RWPE1 (cell line): ENCODE measurements at places on chromosomes 6 and 20.

- DNase-seq, result no peak
Observed at GRCh38 chr20:62655282-62656196, 13.2 kb downstream of the SLCO4A1 start.

- DNase-seq, result peak; percentile 87
Observed at GRCh38 chr6:17865798-17866725, 121.4 kb downstream of the KIF13A start.

DNA sequence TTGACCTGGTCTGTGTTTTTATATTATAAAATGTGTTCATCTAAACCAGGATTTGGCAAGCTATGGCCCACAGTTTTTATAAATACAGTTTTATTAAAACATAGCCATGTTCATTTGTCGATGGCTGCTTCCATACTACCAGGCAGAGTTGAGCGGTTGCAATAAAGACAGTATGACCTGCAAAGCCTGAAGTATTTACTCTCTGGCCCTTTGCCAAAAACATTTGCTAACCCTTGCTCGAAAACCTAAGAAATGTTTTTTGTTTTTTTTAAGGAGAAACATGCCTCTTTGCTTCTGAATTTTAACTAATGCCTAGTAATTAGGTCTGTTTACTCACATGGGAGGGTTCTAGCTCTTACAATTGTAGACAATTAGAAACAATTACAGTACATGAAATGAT is 67.4 kb upstream of the SMIM28 start:
- no peak for DNase-seq

GRCh38 chr6:113558431-113558830 is 298.7 kb upstream of the MARCKS start:
- DNase-seq, result no peak

DNA sequence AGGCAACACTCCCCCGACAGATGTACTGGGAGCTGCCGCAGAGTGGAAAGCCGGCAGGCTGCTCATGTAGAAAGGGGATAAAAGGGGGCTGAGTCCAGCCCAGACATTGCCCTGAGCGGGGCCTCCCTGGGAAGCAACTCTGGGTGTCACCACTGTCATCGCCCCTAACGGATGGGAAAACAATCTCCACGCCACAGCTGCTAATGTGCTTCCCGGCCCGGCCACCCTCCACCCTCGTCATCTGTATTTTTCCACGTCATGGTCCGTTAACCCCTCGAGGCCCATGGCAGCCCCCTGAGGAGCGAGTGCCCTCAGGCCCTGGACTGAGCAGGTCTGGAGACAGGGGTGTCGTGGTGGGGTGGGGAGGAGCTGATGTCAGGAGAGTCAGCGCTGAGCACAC is 227.4 kb downstream of the DLL1 start:
- no peak for DNase-seq

DNA sequence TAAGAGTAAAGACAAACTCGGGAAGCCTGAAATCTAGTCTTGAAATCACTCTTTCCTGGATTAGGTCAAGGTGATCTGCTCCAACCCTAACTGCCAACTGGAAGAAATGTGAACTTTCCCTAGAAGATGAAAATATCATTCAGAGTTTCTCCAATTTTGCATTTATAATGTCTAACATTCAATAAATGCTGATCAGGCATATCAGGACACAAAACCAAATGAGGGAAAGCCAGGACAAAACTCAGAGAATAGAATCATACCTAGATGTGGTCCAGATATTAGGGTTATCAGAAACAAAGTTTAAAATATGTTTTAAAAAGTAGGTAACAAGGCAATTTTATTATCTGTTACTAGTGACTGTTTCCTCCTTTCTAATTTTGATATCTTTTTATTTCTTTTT is 335.5 kb upstream of the MAP3K7 start:
- no peak for DNase-seq

DNA sequence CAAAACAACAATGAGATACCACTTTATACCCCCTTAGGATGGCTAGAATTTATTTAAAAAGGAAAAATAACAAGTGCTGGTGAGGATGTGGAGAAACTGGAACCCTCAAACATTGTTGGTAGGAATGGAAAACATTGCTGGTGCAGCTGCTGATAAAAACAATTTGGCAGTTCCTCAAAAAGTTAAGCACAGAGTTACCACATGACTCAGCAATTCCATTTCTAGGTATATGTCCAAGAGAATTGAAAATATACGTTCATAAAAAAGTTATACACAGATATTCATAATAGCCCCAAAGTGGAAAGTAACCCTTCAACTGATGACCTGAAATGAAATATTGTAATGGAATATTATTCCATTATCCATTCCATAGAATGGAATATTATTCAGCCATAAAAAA is 55.0 kb downstream of the CD83 start:
- no peak for DNase-seq

DNA sequence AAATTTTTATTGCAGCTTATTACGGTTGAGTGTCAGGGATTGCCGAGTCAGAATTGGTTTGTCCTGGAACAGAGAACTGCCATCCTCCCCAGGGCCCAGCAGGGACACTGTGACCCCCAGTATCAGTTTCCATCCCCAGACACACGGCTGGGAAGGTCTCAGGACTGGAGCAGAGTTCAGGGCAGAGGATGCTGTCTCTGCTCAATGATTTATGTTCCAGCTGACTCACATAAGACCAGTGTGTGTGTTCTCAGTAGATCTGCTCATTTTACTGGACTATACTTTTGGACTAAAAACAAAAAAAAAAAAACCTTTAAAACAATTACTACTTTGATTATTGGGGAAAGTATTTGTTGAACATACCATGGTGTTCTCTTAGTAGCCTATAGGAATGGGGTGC is 44.2 kb downstream of the FNDC1 start:
- DNase-seq, result no peak

DNA sequence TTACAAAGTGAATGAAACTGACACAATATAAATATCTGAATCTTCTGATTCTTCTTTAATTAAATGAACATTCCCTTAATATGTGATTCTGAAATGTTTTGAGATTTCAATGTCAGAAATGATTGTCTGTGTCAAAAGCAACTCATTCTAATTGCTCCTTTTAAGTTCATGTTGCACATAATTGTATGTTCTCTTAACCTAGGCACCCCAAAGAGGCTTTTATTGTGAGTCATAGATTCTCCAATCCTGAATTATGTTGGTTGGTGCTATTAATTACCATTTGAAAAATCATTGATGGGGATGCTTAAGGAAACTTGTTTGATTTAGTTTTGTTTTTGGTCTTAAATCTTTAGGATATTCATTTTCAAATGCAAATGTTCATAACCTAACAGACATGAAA is 829.7 kb upstream of the CITED2 start:
- DNase-seq, result no peak

GRCh38 chr6:25138233-25138933 is 140.8 kb upstream of the CARMIL1 start:
- DNase-seq, result peak; percentile 35

- DNase-seq, result no peak
Observed at GRCh38 chr6:52557389-52558265, 19.2 kb downstream of the TRAM2 start.

DNA sequence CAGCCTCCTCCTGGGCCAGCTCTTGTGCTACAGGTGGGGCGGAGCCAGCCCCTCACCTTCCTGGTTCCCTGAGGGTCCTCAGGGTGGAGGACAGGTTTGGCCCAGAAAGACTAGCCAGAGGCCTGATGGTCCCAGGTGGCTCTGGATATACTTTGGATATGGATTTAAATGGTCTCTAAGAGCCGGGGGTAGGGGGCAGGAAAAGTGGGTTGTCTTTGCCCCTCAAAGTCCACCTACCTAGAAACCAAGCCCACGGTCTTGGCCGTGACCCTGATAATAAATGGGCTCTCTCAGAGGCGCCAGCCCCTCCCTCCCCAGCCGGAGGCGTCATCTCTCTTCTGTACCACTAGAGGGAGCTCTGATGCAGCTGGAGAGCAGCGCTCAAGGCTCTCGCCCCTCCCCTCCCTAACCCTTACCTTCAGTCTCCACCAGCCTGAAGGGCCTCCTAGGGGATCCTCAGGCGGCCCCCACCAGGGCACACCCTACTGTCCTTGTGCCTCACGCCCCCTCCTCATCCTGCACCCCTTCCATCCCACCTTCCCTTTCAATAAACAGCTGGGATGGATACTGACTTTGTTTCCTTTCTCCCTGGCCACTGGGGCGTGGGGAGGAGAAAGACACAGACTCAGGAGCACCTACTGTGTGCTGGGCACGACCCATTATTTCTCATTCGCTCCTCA is 7.5 kb downstream of the NRSN2 start:
- DNase-seq, result peak; percentile 86

DNA sequence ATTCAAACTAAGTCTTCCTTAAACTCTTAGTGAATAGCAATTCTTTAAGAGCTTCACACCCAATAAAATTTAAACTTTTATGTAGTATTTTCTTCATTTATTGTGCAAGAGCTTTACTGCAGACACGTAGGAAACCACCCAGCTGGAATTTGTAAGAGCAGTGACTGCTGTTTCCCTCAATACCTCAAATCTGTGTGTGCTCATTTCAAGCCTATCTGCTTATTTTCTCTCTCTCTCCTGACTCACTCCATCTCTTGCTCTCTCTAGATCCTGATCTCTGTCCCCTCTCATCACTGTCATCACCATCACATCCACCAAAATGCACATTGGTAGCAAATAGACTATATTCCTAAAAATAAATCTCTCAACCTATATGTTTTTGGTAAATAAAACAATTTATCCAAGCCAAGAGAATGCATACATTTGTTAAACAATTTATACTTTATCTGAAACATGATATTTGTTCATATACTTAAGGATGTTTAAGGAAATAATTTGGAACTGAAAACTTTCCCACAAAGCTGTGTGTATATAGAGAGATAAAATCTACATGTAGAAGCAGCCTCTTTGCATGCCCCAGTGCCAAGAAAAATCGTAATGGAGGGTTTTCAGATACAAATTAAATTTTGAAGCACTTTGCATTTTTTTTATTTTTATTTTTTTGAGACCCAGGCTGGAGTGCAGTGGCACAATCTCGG is 273.0 kb downstream of the TFAP2A start:
- no peak for DNase-seq

GRCh38 chr6:27149150-27149549 is 98.4 kb upstream of the PRSS16 start:
- DNase-seq, result no peak
